K562 (cell line): ENCODE measurements at places on chromosomes 11 and 22.

DNA sequence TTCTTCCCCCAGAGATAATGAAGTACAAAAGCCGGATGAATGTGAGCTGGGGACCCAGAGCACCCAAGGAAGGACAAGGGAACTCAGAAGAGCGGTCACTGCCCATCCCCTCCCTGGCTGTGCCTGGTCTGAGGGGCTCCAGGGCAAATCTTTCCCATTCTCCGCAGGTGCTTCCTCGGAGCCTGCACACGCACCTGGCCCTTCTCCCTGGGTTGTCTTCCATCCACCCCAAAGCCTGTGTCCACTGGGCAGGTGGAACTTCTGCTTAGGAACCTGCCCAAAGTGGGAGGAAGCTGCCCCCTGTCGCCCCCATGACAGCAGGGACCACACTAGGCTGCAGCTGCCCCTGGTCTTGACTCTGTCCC lies 121.0 kb upstream of the FGF3 start:
- DNase-seq, result no peak

GRCh38 chr11:39461066-39461465 lies 1998.4 kb downstream of the LRRC4C start:
- DNase-seq, result no peak

- no peak for DNase-seq
Observed at GRCh38 chr22:24010018-24010391, 1.1 kb upstream of the CABIN1 start.

- no peak for DNase-seq
Observed at GRCh38 chr11:118581057-118581456, 8.8 kb downstream of the ARCN1 start.

DNA sequence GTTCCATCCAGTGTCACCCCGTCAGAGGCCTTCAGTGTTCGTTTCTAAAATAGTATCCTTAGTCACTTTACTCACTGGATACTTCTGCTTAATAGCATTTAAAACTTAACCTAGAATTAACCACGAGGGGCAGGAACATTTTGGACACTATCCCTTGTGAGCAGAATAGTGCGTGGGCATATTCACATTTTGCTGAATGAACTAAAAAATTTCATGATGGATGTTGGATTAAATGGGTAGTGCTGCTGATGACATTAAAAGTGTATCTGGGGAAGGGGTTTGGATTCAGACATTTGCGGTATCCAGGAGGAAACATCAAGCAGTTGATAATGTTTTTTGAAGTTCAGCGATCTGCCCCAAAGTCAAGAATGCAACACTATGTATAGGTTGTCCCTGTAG lies 750 bp upstream of the NAT10 start:
- no peak for DNase-seq
